NCI-H2081 (cell line): ENCODE measurements at places on chromosomes 16 and 17.

GRCh38 chr17:56274491-56274890, 121.2 kb downstream of the ANKFN1 start:
- DNase-seq: no peak

DNA sequence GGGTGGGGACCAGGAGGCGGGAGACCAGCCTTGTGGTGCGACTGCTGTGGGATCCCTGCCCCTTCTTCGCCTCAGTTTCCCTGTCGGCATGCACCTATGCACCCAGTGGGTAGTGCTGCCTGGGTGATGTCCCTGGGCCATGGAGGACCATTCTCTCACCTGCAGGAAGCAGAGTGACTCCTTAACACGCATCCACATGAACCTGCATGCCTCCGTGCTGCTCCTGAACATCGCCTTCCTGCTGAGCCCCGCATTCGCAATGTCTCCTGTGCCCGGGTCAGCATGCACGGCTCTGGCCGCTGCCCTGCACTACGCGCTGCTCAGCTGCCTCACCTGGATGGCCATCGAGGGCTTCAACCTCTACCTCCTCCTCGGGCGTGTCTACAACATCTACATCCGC, 25.2 kb downstream of the ADGRG5 start:
- no peak for DNase-seq

- DNase-seq: peak; percentile 50
Measured at GRCh38 chr17:67800495-67800928, 24.8 kb upstream of the BPTF start.

DNA sequence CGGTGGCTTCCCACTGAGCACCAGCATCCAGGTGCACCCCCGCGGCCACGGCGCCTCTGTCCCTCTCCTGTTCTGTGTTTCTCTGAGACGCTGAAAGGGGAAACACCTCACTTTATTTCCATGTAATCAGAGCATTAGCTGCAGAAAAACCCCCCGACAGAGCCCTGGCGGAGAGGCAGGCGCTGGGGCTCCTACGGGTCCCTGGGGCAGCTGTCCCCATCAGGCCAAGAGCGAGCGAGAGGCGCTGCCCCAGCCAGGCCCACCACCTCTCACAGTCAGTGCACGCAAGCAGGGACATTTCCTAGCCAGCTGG, 27.1 kb upstream of the CHMP6 start:
- DNase-seq: no peak

DNA sequence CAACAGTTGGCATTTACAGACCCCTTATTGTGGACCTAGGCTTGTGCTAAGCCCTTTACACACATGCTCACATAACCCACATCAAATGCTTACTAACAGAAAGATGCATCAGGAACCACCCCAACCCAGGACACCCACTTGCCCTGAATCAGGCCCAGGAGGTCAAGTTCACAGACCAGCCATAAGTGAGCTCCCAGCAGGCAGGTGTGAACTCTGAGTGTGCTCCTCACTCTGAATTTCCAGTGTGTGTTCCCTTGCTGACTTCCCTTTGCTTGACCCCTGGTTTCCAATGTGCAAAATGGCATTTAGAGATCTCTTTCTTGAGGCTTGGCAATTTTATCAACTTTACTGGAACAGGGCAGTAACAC, 87.0 kb downstream of the BMERB1 start:
- no peak for DNase-seq

DNA sequence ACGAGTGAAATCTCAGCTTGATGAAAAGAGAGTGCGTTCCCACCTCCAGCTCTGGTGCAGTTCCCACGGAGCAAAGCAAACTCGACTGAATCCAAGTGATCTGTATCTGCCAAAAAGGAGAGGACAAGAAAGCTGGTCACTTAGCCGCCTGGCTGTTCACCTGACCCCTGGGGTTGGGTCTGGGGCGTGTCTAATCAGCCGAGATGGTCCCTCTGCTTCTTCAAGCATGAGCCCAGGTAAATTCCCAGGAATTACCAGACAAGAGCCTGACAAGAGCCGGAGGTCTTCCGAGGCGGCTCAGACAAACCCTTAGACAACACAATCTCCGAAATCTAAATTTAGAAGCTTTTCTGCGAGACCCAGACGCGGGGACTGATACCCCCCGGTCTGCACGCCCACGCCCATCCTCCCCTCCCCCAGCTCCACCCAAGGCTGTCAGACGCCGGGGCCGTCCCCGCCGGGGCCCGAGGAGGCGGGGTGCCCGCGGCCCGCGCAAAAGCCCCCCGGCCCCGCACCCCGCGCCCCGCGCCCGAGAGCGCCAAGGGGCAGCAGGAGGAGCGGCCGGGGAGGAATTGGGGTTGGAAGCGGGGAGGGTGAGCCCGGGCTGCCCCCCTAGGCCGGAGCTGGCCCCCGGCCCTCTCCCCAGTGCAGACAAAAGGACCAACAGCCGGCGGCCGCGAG, 674 bp downstream of the ZNF821 start:
- DNase-seq: peak; percentile 10

DNA sequence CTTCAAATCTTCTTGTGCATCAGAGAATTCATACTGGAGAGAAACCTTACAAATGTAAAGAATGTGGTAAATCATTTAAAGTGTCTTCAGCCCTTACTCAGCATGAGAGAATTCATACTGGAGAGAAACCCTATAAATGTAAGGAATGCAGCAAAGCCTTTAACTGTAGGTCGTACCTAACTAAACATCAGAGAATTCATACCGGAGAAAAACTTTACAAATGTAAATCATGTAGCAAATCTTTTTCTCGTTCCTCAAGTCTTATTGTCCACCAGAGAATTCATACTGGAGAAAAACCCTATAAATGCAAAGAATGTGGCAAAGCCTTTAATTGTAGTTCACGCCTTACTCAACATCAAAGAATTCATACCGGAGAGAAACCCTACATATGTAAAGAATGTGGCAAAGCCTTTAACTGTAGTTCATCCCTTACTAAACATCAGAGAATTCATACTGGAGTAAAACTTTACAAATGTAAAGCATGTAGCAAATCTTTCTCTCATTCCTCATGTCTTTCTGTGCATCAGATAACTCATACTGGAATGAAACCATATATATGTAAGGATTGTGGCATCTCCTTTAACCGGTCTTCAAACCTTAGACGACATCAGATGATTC, 118.5 kb upstream of the ZNF267 start:
- DNase-seq: no peak

DNA sequence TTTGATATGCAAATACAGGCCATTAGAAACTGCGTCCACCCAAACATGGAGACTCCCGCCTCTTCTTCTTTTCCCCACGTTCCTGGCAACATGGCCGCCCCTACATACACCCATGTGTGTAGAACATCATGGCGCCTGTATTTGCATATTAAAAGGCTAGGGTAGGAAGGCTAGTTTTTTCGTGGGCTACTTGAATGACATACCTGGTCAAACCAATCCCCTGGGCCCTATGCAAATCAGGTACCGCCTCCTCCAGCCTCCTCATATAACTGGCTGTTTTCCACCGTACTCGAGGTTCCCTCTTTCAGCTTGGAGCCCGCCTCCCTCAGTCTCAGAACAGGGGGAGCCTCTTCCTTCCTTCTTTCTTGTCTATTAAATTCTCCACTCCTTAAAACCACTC, 840 bp upstream of the CD300LB start:
- peak; percentile 51 for DNase-seq

DNA sequence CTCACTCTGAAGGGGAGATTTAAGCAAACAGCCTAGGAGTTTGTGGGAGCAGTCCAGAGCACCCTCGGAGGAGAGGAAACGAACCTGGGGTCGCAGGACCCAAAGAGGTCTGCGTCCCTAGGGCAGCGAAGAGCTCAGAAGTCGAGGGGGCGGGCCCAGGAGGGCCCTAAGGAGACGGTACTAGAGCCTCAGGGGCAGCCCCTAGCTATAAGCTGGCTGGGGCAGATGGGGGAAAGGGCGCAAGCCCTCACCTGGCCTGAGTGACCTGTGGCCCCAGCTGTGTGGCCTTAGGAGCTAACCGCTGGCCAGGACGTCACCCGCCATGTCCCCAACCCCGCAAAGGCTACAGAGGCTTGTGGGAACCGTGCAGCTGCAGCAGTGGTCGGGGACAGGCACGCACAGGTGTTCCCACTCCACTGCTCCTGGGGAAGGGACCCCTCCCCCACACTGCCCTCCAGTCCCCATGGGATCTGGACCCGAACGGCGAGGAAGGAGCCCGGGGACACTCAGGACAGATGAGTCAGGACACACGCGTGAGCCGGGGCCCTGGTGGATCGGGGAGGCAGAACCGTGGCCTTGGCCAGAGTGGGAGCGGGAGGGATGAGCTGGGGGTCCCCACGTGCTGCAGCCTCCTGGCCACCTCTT, 2.0 kb upstream of the CTRB2 start:
- no peak for DNase-seq

GRCh38 chr17:69762359-69762758, 312.7 kb upstream of the KCNJ16 start:
- no peak for DNase-seq

- no peak for DNase-seq
Measured at GRCh38 chr16:83887564-83887963, 11.4 kb upstream of the MLYCD start.

- DNase-seq: peak; percentile 77
Measured at GRCh38 chr16:66322174-66322573, 44.3 kb upstream of the CDH5 start.

GRCh38 chr17:64244165-64244564, 18.9 kb downstream of the TEX2 start:
- DNase-seq: no peak

GRCh38 chr16:71734511-71734910, 10.0 kb upstream of the PHLPP2 start:
- DNase-seq: no peak

GRCh38 chr17:51422634-51423033, 162.3 kb downstream of the UTP18 start:
- no peak for DNase-seq

DNA sequence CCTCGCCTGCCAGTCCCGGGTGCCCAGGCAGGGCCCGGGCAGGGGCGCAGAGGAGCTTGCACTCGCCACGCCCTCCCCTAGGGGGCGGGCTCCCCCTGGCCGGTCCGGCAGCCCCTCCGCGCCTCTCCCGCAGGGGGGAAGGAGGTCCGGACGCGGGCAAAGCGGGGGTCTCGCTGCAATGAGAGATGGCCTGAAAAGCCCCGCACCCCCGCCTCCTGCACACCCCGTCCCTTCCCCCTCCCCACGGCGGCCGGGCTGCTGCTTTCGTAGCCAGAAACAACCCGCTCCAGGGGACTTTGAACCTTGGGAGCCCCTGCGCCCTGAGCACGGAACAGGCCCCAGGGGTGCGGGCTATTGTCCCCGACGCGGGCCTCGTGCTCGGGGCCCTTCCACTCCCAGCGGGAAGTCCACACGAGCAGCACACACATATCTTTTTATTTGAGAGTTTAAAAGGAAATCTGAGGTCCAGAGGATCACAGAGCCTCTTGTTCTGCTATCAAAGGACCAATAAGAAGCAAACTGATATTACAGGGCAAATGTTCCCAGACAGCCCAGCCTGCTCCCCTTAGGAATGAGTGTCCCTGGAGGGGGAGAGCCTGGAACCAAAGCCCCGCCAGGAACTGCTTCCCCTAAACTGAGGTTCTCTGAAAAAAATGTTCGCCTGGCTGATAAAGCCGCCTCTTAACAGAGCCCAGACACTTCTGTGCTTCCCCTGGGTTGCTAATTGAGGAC, 5.8 kb upstream of the CBX4 start:
- DNase-seq: peak; percentile 27

GRCh38 chr16:53024045-53024444, 28.7 kb downstream of the CHD9NB start:
- DNase-seq: no peak

- no peak for DNase-seq
Measured at GRCh38 chr17:42913981-42914617, 13.5 kb downstream of the G6PC1 start.

- DNase-seq: no peak
Measured at GRCh38 chr17:51913491-51914205, 244.9 kb downstream of the CA10 start.

DNA sequence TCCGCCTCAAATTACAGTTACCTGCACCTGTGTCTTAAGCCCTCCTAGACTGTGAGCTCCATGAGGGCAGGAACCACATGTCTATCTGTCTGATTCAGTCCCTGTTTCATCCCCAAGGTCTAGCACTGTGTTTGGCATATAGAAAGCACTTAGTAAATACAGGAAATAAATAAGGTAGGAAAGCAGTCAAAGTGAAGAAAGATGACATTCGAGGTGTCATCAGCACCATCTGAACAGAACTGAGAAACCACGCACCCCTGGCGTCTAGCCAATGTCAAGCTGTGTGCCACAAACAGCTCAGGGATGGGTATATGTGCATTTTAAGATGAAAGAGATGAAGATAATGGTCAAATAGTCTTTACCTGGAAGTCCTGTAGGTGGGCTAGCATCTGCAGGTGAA, 79.6 kb upstream of the ATP2A3 start:
- DNase-seq: no peak

DNA sequence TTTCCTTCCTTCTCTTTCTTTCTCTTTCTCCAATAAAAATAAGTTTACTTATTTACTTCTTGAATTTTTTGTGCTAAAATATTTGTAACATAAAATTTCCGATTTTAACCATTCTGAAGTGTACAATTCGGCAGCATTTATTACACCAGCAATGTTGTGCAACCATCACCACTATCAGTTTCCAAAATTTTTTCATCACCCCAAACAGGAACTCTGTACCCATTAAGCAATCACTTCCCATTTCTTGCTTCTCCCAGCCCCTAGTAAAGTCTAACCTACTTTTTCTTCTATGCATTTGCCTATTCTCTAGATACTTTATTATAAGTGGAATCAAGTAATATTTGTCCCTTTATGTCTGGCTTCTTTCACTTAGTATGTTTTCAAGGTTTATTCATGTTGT, 2.5 kb upstream of the HP start:
- no peak for DNase-seq

GRCh38 chr17:61132524-61132923, 267.1 kb upstream of the TBX2 start:
- DNase-seq: no peak

GRCh38 chr17:28141313-28141712, 98.8 kb downstream of the NLK start:
- DNase-seq: no peak

DNA sequence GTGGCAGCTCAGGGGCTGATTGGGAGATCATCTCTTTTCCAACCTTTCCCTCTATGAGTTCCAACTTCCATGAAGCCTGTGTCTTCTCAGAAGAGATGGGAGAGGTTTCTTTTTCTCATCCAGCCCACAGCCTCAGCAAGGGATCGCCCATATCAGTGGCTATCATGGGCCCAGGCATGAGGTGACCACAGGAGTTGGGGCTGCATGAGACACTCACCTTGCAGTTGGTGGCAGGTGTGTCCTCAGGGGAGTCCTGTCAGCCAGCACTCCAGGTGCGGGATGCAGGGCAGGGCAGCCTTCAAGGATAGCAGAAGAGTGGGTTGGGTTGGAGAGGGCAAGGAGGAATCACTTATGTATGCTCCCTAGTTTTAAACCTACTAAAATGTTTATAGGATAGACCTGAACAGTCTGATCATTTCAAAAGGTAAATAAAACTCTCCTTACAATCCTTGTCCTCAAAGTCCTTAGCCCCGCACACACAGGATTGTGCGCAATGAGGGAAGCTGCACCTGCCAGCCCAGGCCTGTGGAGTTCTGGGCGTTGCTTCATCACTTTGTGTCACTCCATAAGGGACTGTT, 811.1 kb downstream of the KCNJ18 start:
- DNase-seq: no peak

GRCh38 chr17:44610871-44611270, 45.4 kb upstream of the MEIOC start:
- no peak for DNase-seq

- DNase-seq: no peak
Measured at GRCh38 chr17:35265566-35266141, 22.8 kb downstream of the SLFN5 start.

GRCh38 chr16:64060631-64061030, 1061.2 kb downstream of the CDH11 start:
- DNase-seq: no peak
